ENCODE measurements at places on chromosomes 1 and 21.

DNA sequence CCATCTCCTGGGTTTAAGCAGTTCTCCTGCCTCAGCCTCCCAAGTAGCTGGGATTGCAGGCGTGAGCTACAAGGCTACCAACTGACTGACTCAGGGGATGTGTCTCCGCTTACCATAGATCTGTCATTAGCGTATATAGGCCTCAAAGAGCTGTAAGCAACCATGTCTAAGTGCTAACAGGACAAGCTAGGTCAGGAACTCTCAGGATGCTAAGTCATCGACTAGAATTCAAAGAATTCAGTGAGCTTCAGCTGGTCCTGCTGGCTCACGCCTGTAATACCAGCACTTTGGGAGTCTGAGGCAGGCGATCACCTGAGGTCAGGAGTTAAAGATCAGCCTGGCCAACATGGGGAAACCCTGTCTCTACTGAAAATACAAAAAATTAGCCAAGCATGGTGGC is 29.5 kb downstream of the CAPN2 start:
- no peak for DNase-seq

- DNase-seq: no peak
Measured at GRCh38 chr1:205047764-205048231, 4.8 kb downstream of the CNTN2 start.

GRCh38 chr1:168428063-168428731 is 115.6 kb downstream of the XCL2 start:
- DNase-seq: peak; percentile 73

DNA sequence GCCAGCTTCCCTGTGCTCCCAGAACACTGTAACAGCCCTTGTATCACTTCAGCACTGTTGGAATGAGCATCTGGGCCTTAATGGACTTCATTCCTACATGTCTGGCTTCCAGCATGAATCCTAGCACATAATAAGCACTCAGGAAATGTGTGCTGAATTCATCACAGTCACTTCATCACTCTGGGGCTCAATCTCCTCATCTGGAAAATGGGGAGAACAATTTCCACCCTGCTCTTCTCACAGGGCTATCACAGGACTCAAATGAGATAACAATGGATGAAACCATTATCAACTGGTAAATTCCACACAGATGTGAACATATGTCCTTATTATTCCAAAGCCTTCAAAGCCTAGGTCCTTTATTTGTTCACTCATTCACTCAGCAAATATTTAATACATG is 12.4 kb downstream of the RAB3B start:
- no peak for DNase-seq

DNA sequence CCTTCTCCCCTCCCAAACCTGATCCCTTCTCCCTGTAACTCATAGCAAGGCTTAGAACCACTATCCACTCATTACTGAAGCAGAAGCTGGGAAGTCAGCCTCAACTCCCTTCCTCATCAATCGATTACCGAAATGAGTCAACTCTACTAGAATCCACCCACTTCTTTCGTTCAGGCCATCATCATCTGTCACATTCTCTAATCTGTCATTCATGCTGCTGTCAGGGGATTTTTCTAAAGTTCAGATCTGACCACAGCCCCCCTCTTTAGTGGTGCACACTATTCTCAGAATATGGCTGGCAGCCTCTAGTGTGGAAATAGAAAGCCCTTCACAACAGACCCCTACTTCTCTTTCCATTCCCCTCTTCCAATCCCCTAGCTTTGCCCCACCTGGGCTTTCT is 5.1 kb downstream of the NT5C1A start:
- DNase-seq: no peak

DNA sequence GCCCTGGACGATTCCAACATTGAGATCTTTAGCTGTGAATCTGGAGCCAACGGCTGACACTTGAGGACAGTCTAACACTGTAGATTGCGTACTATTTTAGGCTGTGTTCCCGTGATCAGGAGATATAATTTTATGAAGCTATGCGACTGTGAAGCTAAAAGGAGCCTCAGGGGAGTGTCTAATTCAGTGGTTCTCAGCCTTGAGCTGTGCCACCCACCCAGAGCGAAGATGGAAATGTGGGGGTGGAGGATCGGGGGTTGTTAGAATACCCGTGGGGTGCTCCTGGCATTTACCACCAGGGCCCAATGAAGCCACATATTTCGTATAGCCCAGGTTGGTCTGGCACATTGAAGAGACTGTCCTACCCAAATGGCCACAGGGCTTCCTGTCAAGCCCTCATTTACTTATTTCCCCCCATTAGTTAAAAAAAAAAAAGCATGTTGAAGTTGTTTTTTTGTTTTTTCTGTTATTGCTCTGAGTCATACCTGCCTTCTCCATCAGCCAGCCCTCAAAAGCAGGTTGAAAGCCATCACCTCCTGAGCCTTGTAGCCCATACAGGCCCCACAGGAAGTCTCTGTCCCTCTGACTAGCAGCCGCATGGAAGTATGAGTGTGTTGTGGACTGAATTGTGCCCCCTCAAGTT is 141.7 kb downstream of the GALNT2 start:
- peak; percentile 57 for DNase-seq

DNA sequence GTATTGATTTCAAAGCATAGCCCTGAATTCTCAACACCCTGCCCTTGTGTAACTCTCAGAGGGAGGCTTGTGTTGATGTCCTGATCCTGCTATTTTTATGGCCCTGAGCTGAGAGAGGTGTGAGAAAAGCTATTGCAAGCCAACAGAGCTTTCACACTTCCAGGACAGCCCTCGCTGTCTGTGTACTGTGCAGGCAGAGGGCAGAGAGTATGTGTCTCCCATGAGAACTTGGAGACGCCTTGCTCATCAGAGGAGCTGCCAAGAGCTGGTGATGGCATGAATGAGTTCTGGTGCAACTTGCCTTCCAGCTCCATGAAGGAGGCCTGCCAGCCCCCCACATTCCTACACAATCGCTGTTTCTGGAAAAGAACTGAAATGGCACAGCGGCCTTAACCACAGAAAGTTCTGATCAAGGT is 144.1 kb upstream of the AJAP1 start:
- DNase-seq: no peak

DNA sequence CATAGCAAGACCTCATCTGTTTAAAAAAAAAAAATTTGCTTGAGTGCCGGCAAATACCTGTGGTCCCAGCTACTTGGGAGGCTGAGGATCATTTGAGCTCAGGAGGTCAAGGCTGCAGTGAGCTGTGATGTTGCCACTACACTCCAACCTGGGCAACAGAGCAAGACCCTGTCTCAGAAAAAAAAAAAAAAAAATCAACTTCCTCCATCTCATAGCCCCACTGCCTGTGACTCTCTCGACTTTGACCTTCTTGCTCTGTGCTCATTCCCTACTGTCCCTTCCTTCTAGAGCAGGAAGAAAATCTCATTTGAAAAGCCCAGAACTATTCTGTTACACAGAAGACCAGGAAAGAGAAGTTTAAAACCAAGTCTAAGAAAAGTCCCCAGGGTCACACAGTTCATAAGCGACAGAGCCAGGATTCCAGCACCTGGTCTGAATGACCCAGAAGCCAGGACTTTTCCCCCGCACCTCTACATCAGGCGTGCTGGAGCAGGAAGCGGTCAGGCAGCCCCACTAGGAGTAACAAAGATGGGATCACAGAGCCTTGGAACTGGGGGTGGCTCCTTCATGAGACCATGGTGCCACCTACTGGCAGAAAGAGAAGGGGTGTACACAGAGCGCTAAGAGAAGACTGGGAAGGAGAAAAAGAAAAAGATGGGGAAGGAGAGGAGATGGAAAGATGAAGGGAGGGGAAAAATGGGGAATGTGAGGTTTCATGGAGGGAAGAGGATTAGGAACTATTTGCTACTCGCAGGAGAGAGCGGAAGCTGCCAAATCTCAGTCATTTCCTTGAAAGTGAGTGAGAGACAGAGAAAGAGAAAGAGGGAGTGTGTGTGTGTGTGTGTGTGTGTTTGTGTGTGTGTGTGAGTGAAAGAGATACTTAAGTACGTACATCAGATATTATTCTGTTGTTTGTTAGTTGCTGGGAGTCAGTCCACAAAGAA is 3.1 kb upstream of the P3R3URF start:
- DNase-seq: peak; percentile 93

DNA sequence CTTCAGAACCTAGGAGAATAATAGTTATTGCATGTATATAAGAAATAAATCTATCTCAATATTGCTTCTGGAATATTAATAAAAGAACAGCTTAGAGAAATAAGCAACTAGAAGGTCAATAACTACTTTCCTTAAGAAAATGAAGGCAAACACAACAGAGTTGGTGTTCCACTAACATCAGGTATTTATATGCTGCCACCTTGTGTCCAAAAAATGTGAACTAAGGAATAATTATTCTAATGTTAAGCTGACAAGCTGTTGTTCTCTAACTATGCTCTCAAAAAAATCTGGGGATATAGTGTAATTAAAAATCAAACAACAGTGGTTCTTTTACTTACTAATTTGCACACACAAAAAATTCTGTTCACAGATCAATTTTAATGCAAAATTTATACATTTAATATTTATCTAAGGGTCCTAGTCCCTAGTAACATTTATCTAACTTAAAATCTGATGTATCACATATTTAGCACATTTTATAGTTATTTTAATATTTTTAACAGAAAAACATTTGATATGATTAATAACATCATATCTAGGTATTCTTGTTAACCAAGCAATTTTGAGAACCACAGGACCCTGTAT is 39.6 kb downstream of the UCHL5 start:
- peak; percentile 71 for DNase-seq

DNA sequence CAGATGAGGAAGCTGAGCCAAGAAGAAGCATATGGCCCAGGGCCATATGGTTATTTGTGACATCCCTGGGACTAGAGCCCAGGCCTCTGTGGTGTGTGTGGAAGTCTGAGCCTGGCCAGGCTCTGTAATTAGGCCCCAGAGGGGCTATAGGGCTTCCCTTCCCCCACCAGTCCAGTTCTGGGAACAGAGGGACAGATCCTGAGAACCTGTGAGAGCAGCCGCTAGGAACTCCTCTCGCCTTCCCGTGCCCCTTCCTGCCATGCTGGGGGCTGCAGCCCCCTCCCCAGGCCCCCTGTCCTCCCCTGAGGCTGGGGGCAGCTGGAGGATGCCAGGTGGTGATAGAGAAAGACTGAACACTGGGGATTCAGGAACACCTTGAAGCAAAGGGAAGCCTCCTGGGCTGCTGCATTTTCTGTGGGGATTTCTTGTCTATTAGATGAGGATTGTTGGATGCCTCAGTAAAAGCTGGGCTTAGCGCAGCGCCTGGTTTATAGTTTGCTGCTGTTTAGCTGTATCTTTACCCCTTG is 33.3 kb downstream of the COQ8A start:
- peak; percentile 86 for DNase-seq

- DNase-seq: no peak
Measured at GRCh38 chr1:226051365-226051764, 11.2 kb upstream of the H3-3A start.

DNA sequence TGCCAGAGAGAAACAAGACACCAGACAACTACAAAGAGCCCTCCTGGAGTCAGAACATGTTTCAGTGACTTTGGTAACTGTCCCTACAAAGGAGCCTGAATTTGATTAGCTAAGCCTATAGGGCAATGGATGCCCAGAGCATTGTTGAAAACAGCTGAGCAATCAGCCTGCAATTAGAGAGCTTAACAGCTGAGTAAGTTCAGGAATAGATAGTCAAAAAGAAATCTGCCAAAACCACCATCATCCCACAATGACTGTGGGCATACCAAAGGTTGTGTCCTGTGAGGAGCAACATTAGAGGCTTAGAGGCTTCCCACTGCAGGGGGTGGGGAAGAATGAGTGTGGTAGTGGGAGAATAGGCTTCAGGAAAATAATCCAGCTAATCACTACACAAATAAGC is 32.1 kb downstream of the SH3BP5L start:
- no peak for DNase-seq

DNA sequence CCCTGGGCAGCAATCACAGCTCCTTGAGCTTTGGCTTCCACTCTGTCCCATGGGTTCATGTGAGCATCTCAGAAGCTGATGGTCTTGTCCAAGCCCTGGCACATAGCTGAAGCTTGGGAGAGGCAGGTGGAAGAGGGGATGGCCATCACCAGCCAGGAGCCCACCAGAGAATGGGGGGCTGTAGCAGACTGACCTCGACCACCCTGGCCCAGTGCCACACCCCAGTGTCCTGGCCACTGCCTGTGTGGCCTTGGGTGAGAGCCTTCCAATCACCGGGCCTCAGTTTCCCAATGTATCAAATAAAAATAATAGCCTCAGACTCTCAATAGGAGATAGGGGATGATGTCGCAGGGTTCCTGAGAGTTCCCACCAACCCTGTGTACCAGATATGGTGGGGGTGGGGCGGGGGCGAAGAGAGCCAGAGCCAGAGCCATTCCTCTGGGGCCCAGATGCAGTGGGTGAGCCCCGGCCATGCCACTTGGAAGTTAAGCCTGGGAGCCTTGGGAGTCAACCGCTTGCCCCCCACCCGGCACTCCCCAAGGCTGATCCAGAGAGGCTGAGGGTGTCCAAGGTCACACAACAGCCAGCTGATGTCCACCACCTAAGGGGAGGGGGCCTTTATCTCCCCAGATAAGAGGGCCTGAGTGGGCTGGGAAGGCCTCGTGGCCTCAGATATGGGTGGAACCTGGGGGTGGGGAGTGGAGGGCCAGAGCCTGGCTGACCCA is 9.3 kb upstream of the EDN2 start:
- DNase-seq: no peak

DNA sequence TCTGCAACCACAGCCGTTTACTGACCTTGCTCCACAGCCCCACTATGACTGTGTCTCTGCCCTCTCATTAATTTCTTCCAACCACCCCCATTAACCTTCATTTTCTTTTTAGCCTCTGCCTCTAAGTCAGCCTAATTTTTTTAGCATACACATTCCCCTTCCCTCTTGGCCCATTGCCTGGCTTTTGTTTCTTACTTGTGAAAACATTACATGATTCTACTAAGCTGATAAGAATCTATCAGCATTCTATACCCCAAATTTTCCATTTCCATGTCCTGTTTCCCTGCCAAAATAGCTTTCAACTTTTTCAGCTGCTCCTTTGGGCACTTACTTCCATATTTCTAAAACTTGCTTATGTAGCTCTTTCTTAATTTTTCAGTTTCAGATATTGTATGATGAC is 79.8 kb downstream of the PCP4 start:
- peak; percentile 35 for DNase-seq

GRCh38 chr1:165144757-165145397 is 211.6 kb downstream of the LMX1A start:
- peak; percentile 86 for DNase-seq

GRCh38 chr1:60224523-60224922 is 151.0 kb upstream of the C1orf87 start:
- DNase-seq: peak; percentile 67

- DNase-seq: no peak
Measured at GRCh38 chr1:212951126-212951946, 995 bp downstream of the VASH2 start.

DNA sequence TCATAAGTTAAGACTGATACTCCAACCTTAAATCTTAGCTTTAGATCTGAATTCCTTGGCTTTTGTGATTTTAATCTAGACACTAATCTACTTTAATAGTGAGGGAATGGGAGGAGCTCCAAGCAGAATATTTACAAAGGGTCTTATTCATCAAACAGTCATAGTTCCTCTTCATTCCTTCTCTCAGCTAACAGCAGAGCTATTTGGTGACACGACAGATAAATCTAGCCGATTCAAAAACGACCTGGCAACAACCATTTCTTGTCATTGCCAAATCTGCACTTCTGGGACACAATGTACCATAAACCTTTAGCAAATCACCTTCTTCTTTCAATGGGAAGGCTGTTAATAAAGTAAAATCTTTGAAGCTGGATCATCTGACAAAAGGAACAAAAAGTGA is 52.8 kb upstream of the FOXD3 start:
- DNase-seq: no peak

Data from muscle of leg (tissue), 16 donors.